ENCODE measurements at places on chromosomes 7 and 10.

DNA sequence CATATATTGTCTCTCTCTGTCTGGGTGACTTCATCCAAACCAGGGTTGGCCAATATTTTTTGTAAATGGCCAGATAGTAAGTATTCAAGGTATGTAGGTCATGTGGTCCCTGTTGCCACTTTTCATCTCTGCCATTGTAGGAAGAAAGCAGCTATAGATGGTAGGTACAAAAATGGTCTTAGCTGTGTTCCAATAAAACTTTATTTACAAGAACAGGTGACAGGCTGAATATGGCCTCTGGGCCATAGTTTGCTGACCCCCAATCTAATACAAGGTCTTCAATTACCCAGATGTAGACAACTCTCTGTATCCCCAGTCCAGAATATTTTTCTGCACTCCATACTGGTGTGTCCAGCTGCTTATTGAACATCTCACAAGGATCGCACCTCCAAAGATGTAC lies 166.2 kb upstream of the FZD8 start:
- DNase-seq = no peak

DNA sequence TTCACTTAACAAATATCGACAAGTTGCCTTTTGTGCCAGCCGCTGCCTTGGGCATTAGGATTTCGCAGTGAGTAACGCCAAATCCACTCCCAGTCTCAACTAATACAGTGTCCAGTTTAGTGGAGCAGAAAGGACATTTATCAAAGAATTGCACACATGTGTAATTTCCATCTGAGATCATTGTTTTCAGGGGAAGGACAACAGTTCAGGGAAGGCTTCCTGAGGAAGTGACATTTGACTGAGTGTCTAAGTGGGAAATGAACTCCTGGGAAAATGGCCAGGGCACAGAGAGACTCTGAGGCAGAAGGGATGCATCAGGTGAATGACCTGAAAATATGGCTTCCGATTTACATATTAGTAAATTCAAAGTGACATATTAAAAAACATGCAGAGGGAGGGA lies 89.4 kb downstream of the ITGA8 start:
- no peak for DNase-seq

GRCh38 chr10:88840104-88840503 lies 11.5 kb downstream of the ANKRD22 start:
- DNase-seq = no peak

DNA sequence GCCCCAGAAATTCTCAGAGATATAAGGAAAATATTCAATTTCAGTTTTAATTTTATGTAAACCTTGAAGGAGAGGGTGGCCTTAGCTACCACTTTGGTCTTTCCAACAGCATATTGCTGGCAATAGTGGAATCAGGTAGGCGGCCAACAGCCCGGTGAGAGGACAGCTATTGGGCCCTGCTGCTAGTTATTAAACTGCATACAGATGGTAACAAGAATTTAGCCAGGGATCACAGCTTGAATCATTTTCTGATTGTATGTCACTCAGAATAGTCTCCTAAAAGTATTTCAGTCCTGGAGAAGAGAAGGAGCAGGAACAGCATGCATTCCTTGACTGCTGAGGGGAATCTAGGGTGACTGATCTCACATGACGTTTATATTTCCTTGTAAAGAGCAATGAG lies 261.4 kb upstream of the SMIM30 start:
- peak; percentile 2 for DNase-seq

DNA sequence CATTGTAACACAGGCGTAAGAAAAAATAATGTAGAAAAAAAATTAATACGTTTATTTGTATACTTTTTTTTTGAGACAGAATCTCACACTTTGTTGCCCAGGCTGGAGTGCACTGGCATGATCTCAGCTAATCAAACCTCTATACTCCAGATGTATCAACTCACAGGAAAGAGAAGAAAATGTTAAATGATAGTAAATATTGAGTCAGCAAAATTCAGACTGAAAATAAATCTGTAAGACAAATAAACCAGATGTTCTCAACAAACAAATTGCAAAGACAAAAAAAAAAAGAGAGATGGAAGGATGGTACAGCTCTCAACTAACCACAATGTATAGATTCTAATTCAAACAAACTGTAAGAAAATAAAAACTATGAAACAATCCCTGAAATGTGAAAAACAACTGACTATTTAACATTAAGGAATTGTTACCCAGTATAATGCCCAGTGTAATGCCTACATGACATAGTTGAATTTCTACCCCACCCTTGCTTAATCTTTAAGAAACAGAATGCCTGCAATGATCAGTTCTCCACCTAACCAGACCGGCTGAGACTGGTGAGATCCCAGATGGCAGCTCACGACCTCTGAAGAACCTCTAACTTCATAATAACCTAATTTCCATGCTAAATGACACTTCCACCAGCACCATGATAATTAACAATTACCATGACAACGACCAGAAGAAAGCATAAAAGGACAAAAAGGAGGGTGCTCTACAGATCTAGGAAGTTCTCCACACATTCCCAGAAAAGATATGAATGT lies 272.0 kb upstream of the GNAI1 start:
- no peak for DNase-seq

GRCh38 chr7:50667338-50667737 lies 102.1 kb upstream of the DDC start:
- DNase-seq = no peak

- DNase-seq = no peak
These were observed 37.7 kb downstream of the CFAP58 start for GRCh38 chr10:104391150-104391968.

DNA sequence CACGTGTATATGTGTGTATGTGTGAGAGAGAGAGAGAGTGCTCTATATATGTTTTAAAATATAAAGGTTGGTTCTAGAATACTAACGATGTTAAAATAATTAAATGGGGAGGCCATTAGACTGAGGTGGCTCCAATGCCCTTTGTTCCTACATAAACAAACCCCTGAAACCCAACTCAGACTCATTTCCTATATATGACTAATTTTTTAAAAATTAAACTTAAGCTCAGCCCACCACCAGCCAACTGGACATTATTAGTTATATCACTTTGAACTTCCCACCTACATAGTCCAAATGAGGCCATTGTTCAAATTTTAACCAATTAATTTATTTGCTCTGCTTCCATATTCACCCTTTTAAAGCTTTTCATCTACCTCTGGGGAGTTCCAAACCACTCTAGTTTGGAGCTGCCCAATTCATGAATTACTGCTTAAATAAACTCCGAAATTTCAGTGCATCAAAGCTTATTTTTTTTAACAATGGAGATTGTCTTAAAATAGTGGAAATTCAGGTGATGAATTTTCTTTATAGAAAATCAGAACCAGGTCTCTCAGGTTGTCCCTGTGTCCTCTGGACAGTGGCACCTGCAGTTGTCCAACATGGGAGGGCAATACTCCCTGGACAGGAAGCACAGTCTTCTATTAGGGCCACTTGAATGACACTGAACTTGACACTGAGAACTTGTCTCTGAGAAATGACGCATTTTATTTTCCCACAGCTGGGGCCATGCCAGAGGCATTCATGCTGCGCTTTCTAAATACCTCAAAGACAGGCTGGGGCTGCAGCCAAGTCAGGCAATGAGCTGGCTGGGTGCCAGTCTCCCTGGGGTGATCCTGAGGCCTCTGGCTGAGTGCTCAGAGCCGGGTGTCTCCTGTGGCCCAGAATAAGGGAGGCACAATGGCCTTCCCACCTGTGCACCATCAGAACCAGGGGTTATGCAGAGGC lies 109.5 kb upstream of the TMEM72 start:
- DNase-seq = no peak

DNA sequence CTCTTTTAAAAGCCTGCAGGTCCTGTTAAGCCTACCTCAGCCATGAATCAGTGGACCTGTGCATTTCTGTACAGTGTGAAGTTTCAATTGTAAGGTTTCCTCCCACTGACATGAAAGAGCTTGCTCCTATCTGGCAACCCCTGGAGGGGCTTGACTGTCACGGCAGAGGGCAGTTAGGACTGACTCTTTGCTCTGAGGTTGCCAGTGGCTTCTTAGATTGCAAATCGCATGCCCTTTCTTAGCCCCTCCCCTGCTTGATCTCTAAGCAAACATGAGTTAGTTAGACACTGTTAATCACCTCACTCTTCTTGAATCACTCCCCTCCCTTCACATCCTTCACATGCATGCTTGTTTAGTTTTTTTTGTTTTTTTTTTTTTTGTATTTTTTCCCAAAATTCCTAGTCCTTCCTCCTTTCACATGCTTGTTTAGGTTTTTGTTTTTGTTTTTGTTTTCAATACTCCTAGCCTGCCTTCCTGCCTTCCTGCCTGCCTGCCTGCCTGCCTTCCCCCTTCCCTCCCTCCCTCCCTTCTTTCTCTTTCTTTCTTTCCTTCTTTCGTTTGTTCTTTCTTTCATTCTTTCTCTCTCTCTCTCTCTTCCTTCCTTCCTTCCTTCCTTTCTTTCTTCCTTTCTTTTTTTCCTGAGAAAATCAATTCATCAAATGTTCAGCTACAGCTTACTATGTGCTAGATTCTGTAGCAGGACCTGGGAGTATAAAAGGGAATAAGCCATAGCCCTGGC lies 6.0 kb upstream of the HIPK2 start:
- DNase-seq = no peak

GRCh38 chr7:54360075-54360840 lies 181.9 kb upstream of the VSTM2A start:
- no peak for DNase-seq

- DNase-seq = no peak
These were observed 235.1 kb upstream of the CACNA2D1 start for GRCh38 chr7:82678716-82679115.

GRCh38 chr10:124389613-124390361 lies 28.9 kb downstream of the OAT start:
- DNase-seq = no peak

DNA sequence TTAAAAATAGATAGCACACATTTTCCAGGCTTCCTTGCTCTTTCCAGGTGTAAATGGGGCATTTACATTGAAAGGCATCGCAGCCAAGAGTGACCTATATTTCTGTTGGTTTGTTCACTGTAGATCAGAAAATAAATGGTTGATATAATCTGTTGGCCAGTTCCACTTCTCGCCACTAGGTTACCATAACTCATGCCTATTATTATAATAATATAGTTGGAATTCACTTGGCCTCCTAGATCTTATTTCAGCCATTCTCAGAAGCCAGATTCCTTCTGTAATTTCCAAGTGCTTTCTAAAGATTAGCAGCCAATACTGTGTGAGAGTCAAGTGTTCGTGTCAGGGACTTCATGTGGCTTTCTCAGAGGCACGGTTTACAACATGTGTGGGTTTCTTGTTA lies 179.5 kb downstream of the DNAH11 start:
- DNase-seq = no peak

DNA sequence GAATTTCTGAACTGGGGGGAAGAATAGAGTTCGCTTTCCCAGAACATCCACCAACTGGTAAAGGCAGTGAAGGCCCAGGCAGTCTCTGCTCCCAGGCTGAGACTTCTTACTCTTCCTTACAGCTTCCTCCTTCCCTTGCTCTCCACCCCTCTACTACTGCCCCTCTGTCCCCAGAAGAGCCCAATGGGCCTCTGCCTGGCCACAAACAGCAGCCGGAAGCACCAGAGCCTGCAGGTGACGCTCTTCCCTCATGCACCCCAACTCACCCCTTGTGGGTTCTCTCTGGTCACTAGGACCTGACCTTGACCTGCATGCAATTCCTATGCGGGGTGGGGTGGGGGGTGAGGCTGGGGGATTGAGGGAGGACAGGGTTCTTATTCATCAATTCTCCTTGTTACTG lies 16.5 kb downstream of the FAM131B start:
- DNase-seq = no peak

DNA sequence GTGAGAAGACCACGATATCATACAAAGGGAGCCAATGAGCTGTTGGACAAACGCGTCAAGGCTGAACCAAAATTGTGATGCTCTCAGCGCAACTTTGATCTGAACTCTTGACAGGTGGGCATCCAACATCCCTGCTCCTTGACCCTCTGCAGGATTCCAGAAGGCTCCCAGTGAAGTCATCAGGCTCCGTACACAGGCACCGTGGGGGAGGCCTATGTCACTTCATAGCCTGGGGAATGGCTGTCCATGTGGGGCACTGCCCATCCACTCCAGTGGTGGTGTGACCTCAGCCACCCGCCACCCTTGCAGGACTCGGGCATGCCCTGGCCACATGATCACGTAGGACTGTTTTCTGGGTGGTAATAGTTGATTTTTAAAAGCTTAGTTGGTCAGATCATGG lies 233.8 kb upstream of the GRB10 start:
- no peak for DNase-seq

- DNase-seq = no peak
These were observed 247.6 kb downstream of the AUTS2 start for GRCh38 chr7:69845721-69846495.

DNA sequence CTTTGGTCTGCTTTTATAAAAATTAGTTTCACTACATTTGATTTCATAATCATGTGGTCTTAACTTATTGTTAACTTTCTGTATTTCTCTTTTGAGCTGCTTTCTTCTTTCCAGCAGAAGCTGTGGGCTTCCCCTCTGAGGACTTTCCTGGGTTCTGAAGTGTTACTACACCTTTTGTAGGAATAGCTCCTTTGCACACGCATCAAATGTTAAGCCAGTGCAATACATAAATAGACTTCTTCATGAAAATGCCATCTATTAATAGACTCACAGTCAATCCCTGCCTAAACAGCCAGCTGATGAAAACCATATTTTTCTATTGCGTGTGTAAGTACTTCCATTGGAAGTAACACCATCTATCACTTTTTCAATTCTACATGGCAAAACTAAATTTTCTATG lies 1.5 kb downstream of the ABCB4 start:
- no peak for DNase-seq

DNA sequence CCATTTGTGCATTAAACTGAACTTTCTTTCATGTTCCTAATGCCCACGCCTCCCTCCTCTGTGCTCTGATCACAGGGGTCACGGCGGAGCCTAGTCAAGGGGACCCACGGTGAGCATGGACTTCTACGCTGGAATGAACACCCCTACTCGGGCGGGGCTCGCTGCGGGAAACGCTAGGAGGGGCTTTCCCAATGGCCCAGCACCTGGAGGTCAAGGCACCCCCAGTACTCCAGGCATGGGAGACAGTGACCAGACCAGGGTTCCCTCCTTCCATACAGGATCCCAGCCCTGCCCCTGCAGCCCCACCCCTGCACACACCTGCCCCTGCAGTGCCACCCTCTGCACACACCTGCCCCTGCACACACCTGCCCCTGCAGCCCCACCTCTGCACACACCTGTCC lies 27.1 kb upstream of the NKX6-2 start:
- no peak for DNase-seq

GRCh38 chr7:136877509-136877908 lies 9.1 kb downstream of the CHRM2 start:
- DNase-seq = no peak

GRCh38 chr7:39589323-39590111 lies 23.3 kb downstream of the YAE1 start:
- DNase-seq = no peak

- DNase-seq = no peak
These were observed 50.5 kb upstream of the MRLN start for GRCh38 chr10:59803714-59804113.

- no peak for DNase-seq
These were observed 13.0 kb upstream of the PFKP start for GRCh38 chr10:3054183-3054850.

DNA sequence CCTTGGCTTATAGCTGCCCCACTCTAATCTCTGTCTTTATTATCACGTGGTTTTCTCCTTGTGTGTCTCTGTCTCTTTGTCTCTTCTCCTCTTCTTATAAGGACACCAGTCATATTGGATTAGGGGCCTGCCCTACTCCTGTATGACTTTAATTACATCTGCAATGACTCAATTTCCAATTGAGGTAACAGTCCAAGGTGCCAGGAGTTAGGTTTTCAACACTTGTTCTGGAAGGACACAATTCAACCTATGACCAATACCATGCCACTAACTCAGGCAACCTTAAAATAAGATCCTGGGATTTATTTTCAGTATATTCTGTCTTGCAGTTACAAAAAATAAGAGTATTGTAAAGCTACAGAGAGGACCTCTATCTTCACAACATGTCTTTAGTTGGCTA lies 21.6 kb upstream of the MET start:
- DNase-seq = no peak
